ENCODE measurements at places on chromosomes 4 and X. TPM values are rescaled to one million over a fixed set of nuclear protein-coding genes. Genes with fewer than 3 reads are reported as not detected.

GRCh38 chrX:107626481-107626880, 1.8 kb upstream of the PRPS1 start:
- no peak for DNase-seq
- H3K27ac ChIP-seq = no peak overlapping the region
- H3K4me1 ChIP-seq = no peaks in the 10 kb centered on the region
- no peaks in the 10 kb centered on the region for H3K27me3 ChIP-seq
- no peak overlapping the region for H3K4me3 ChIP-seq

UGT2B10 gene
- not detected for total RNA-seq

FATE1 gene
- total RNA-seq = not detected

HEPH gene
- 23.5 TPM for total RNA-seq

DNA sequence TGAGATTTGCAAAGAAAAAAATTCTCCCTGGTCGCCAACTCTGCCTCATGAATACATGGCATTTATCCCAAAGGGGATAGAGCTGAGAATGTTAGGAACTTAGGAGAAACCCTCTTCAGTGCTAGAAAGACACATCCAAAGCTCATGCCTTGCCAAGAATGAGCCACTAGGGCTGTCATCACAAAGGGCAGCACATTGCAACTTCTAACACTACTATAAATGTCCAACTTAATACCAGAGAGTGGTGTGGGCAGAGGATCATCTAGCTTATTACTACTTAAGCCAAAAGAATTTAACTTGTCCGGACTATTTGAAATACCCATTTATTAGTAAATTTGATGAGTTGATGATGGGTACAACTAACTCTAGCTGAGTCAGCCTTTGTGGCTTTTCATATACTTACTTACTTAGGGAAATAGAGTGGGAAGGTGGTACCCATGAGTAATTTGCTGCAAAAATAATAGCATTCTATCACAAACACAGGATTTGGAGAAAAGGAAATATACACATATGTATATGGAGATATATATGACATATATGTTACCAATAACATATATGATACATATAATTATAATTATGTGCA, 66.3 kb upstream of the GAB1 start:
- H3K27me3 ChIP-seq = no peaks in the 10 kb centered on the region
- H3K36me3 ChIP-seq = 0 out of 2 replicates have a peak, but pooled peaks cover 1% of the 10 kb centered on the region
- H3K4me3 ChIP-seq = no peak overlapping the region
- DNase-seq = no peak

TSPAN5 gene
- total RNA-seq = 88.3 TPM

ETDB gene
- total RNA-seq = not detected

- peaks cover 10% of the 10 kb centered on the region for H3K4me1 ChIP-seq
- no peak overlapping the region for H3K4me3 ChIP-seq
- H3K27ac ChIP-seq = no peak overlapping the region
- no peaks in the 10 kb centered on the region for H3K27me3 ChIP-seq
- no peak for DNase-seq
Observed at GRCh38 chr4:120007896-120008436, 58.7 kb downstream of the MAD2L1 start.

N4BP2 gene
- total RNA-seq = 2.2 TPM

GRCh38 chr4:174600391-174600790, 78.1 kb upstream of the HPGD start:
- no peaks in the 10 kb centered on the region for H3K4me1 ChIP-seq
- no peak overlapping the region for H3K4me3 ChIP-seq
- H3K36me3 ChIP-seq = no peaks in the 10 kb centered on the region
- DNase-seq = no peak
- H3K27me3 ChIP-seq = no peaks in the 10 kb centered on the region
- no peak overlapping the region for H3K27ac ChIP-seq

DNA sequence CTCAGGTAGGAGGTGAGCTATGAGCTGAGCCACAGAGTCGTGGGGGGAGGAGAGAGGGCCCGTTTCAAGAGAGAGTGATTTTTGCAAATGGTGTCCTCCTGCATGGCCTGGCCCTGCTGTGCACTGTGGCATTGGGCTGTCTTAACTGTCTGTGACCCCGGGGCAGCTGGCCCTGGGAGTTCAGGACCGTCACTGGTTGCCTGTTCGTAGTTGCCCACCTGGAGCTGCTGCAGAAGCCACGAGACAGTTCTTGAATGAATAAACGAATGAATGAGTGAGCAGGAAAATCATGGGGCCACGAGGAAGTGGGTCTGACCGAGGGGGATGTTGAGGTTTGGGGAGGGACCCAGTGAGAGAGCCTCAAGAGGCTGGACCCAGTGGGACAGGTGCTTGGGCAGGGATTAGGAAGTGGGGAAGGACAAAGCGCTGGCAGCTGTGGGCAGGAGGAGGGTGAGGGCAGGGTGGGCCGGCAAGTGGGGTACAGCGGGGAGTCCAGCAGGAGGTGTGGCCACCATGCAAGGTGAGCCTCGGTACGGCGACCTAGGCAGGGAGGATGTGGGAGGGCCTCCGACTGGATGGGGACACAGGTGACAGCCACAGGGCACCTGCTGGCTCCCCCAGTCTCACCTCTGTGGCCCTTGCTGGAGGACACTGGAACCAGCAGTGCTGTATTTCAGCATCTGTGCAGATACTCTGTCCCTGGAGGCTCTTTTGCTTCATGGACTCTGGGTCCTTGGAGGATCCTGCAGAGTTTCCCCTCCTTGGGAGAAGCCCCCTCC, 10.2 kb downstream of the RGS12 start:
- H3K36me3 ChIP-seq = no peaks in the 10 kb centered on the region
- no peak for DNase-seq
- no peak overlapping the region for H3K27ac ChIP-seq
- H3K27me3 ChIP-seq = no peaks in the 10 kb centered on the region
- peaks cover 23% of the 10 kb centered on the region for H3K4me1 ChIP-seq

DNA sequence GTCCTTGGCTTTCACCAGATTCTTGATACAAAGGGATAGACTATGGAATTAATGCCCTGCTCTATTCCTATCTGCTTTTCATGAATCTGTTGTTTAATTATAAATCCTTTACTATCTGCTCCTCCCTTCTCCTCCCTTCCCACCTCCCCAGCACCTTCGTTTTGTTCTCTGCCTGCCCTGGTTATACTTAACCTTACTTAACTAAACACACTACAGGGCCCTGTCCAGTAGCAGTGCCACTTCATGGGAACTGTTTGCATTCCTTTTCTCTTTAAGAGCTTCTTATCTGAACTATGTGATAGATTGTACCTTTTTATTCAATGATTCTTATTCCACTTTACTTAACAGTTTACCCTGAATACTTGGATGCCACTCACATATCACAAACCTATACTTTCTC, 830 bp downstream of the HOPX start:
- no peak overlapping the region for H3K4me3 ChIP-seq
- no peaks in the 10 kb centered on the region for H3K4me1 ChIP-seq
- H3K27me3 ChIP-seq = peaks cover 47% of the 10 kb centered on the region
- DNase-seq = no peak
- H3K27ac ChIP-seq = no peak overlapping the region

ODAM gene
- not detected for total RNA-seq

- no peaks in the 10 kb centered on the region for H3K36me3 ChIP-seq
- no peaks in the 10 kb centered on the region for H3K4me1 ChIP-seq
- no peaks in the 10 kb centered on the region for H3K27me3 ChIP-seq
- H3K4me3 ChIP-seq = no peak overlapping the region
- DNase-seq = no peak
Observed at GRCh38 chrX:26914232-26914631, 548.9 kb downstream of the PPP4R3C start.

Data from IMR-90 (cell line).